Astrocyte (in vitro differentiated cells and primary cell): ENCODE measurements at places on chromosomes 13 and 19. TPM values are rescaled to one million over a fixed set of nuclear protein-coding genes. Genes with fewer than 3 reads are reported as not detected.

DNA sequence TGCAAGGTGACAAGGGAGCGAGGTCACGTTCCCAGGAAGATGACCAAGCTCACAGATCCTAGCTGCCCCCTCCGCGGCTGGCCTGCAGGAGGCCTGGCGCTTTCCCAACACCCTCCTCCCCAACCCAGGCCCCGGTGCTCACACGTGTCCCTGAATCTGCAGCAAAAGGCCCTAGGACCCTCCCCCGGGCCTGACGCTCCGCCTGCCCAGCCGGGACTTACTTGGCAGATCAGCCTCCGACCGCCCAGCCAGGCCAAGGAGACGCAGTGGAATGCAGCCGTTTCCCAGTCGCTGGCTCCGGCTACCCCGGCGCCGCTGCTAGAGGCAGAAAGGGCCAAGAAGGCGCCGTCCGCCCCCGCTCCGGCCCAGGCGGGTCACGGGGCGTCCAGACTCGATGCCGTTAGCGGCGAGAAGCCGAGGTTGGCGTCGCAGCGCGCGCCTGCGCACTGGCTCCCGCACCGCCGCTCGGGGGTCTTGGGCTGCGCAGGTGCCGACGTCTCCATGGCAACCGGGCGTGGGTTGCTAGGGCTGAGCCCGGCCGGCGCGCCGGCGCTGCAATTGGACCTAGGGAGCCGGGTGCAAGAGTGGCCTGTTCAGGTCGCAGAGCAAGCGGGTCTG lies at the start of gene PNMA8A:
Gene PNMA8A (minus strand): TSS at position 448 of the 618 bp plus-strand sequence. CDS start 528 bp downstream, outside the sequence.
- H3K27me3 ChIP-seq: no peaks in the 10 kb centered on the region
- peaks cover 29% of the 10 kb centered on the region for H3K4me1 ChIP-seq
- H3K27ac ChIP-seq: no peak within 1 kb of the TSS
- no peaks in the 10 kb centered on the region for H3K36me3 ChIP-seq
- DNase-seq: peak; percentile 71
- H3K4me3 ChIP-seq: peak within 1 kb of the TSS; percentile 55

GRCh38 chr13:95385798-95386197 lies 84.5 kb upstream of the ABCC4 start:
- H3K27ac ChIP-seq: no peak overlapping the region
- no peaks in the 10 kb centered on the region for H3K4me1 ChIP-seq
- peaks cover 3% of the 10 kb centered on the region for H3K27me3 ChIP-seq
- H3K4me3 ChIP-seq: no peak overlapping the region
- no peak for DNase-seq
- no peaks in the 10 kb centered on the region for H3K36me3 ChIP-seq

GRCh38 chr13:80164462-80164861 lies 176.5 kb downstream of the SPRY2 start:
- H3K27me3 ChIP-seq: no peaks in the 10 kb centered on the region
- H3K27ac ChIP-seq: no peak overlapping the region
- no peak overlapping the region for H3K4me3 ChIP-seq
- DNase-seq: peak; percentile 36

The PCP2 gene
- not detected in 2 replicates for total RNA-seq

The PLK5 gene
- total RNA-seq: 0.09 TPM in 1 of 2 replicates, not detected in the other

The PCDH20 gene
- 0.14 and 0.16 TPM in 2 replicates for total RNA-seq

DNA sequence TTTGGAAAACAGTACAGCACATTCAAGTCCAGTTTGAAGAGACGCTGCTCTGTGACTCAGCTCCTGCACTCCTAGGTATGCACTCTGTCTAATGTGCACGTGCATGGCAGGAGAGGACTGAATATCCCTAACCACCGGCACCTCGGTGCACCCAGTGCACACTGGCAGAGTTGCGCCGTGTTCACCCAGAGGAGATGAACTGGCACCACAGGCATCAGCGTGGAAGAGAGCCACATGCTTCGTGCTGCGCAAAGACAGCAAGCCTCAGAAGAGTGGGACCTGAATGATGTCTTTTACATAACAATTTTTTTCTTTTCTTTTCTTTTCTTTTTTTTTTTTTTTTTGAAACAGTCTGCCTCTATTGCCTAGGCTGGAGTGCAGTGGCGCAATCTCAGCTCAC lies 122.3 kb downstream of the DPF1 start:
- no peak overlapping the region for H3K27ac ChIP-seq
- peaks cover 5% of the 10 kb centered on the region for H3K4me1 ChIP-seq
- H3K4me3 ChIP-seq: no peak overlapping the region
- H3K36me3 ChIP-seq: peaks cover 29% of the 10 kb centered on the region
- DNase-seq: no peak

DNA sequence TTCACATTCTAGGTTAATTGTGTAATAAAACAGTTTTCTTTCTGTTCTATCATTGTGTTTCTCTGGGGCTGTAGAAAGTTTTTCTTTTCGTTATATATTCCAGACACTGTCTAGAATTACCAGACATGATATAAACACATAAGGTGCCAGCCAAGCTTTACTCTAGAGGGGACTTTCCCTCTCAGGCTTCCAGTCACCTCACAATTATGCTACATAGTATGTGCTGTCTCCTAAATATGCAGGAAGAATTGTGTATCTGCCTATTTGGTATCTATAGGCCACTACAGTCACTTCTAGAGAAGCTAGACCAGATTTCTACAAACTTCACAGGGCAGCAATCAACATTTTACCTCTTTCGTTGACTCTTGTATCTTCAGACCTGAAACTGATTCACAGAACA lies 14.6 kb downstream of the ZNF257 start:
- no peaks in the 10 kb centered on the region for H3K36me3 ChIP-seq
- H3K4me3 ChIP-seq: no peak overlapping the region
- no peaks in the 10 kb centered on the region for H3K4me1 ChIP-seq
- no peaks in the 10 kb centered on the region for H3K27me3 ChIP-seq
- no peak overlapping the region for H3K27ac ChIP-seq
- DNase-seq: no peak

DNA sequence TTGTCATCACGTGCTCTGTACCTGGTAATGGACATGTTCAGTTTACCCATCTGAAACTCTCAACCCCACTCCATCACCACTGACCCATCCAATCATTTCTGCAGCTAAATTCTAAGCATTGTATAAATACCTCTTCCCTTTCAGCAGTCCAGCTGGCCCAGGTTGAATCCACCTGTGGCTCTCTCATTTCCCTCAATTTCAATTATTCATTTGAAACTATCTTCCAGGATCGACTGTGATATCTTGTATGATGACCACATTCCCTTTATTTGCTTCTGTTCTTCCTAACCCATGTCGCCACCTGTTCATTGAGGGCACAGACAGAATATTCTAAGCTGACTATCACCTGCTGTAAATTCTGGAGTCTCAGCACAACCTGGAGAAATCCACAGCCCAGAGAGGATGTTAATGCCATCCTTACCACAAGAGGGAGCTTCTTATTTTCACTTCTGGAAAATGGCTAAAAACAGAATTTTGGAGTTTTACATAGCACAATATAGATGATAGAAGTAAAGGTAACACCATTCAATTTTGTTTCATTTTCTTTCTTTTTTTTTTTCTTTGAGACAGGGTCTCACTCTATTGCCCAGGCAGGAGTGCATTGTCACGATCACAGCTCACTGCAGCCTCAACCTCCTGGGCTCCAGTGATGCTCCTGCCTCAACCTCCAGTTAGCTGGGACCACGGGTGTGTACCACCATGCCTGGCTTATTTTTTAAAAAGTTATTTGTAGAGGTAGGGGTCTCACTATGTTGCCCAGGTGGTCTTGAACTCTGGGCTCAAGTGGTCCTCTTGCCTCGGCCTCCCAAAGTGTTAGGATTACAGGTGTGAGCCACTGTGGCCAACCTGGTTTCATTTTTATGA lies 38.6 kb downstream of the ZNF823 start:
- no peaks in the 10 kb centered on the region for H3K36me3 ChIP-seq
- H3K4me3 ChIP-seq: no peak overlapping the region
- H3K4me1 ChIP-seq: no peaks in the 10 kb centered on the region

The VRK3 gene
- total RNA-seq: 32.6 and 33.0 TPM in 2 replicates

GRCh38 chr19:55619286-55619685 lies 5.1 kb downstream of the ZNF784 start:
- DNase-seq: no peak
- H3K36me3 ChIP-seq: no peaks in the 10 kb centered on the region
- no peak overlapping the region for H3K27ac ChIP-seq
- H3K27me3 ChIP-seq: no peaks in the 10 kb centered on the region

The CYP4F22 gene
- total RNA-seq: not detected in 2 replicates

- no peaks in the 10 kb centered on the region for H3K27me3 ChIP-seq
- H3K36me3 ChIP-seq: no peaks in the 10 kb centered on the region
- H3K4me1 ChIP-seq: peaks cover 17% of the 10 kb centered on the region
- peak; percentile 34 for DNase-seq
- H3K4me3 ChIP-seq: peak overlapping the region; percentile 74
- peak overlapping the region; percentile 81 for H3K27ac ChIP-seq
Observed at GRCh38 chr13:31201341-31202031, 1.7 kb downstream of the B3GLCT start.

GRCh38 chr13:59710996-59711701 lies 452.6 kb downstream of the DIAPH3 start:
- H3K27ac ChIP-seq: no peak overlapping the region
- no peaks in the 10 kb centered on the region for H3K27me3 ChIP-seq

- no peaks in the 10 kb centered on the region for H3K36me3 ChIP-seq
- DNase-seq: no peak
- H3K27ac ChIP-seq: no peak overlapping the region
- H3K4me1 ChIP-seq: peaks cover 11% of the 10 kb centered on the region
- no peaks in the 10 kb centered on the region for H3K27me3 ChIP-seq
Observed at GRCh38 chr13:72121466-72121865, 254.5 kb upstream of the DACH1 start.

- no peaks in the 10 kb centered on the region for H3K27me3 ChIP-seq
- H3K36me3 ChIP-seq: no peaks in the 10 kb centered on the region
- no peak overlapping the region for H3K27ac ChIP-seq
- no peak overlapping the region for H3K4me3 ChIP-seq
- DNase-seq: peak; percentile 67
Observed at GRCh38 chr13:25806264-25806974, 245.4 kb downstream of the SHISA2 start.

The DOHH gene
- total RNA-seq: 14.5 and 16.2 TPM in 2 replicates

DNA sequence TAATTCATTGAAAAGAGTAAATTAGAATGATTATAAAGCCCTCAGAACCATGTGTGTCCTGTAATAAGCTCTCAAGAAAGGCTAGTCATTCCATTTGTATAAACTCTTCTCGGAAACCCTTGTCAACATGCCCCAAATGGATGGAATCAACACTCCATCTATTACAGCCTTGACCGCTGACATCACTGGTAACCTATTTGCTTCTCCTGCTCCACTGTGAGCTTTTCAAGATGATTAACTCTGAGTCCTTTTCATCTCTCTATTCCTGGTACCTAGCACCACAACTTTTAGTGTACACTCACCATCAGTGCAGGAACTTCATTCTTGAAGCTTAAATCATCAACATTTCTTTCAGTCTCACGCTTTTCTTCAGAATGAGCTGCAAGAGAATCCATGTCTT lies 612.0 kb downstream of the DCT start:
- no peak overlapping the region for H3K27ac ChIP-seq
- H3K36me3 ChIP-seq: no peaks in the 10 kb centered on the region
- H3K27me3 ChIP-seq: no peaks in the 10 kb centered on the region
- DNase-seq: peak; percentile 66
- no peak overlapping the region for H3K4me3 ChIP-seq
- peaks cover 4% of the 10 kb centered on the region for H3K4me1 ChIP-seq

The LGALS4 gene
- 0.32 TPM in 1 of 2 replicates, not detected in the other for total RNA-seq

DNA sequence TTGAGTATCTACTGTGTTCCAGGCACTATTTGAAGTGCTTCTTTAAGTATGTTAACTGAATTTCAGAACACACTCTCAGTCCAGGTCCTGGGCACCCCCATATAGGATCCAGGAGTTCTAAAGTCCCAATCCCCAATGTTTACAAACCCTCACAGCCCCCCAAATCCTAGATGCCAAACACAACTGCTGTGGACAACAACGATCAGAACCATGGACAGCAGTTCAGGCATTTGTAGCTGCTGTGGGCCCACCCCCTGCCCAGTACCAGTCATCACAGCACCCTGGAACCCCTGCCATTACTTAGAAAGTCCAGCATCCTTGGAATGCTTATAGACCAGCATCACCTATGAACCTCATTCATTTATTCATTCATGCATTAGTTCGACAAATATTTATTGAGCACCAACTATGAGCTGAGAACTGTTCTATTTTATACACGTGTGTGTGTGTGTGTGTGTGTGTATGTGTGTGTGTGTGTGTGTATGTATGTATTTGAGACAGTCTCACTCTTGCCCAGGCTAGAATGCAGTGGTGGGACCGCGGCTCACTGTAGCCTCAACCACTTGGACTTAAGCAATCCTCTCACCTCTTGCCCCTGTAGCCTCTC lies 19.3 kb upstream of the SDHAF1 start:
- DNase-seq: peak; percentile 16
- H3K4me3 ChIP-seq: no peak overlapping the region
- H3K27ac ChIP-seq: no peak overlapping the region

GRCh38 chr13:114146173-114146572 lies 13.8 kb upstream of the RASA3 start:
- H3K4me1 ChIP-seq: no peaks in the 10 kb centered on the region
- no peak overlapping the region for H3K4me3 ChIP-seq
- peaks cover 9% of the 10 kb centered on the region for H3K27me3 ChIP-seq
- H3K27ac ChIP-seq: no peak overlapping the region
- DNase-seq: no peak
- H3K36me3 ChIP-seq: no peaks in the 10 kb centered on the region

DNA sequence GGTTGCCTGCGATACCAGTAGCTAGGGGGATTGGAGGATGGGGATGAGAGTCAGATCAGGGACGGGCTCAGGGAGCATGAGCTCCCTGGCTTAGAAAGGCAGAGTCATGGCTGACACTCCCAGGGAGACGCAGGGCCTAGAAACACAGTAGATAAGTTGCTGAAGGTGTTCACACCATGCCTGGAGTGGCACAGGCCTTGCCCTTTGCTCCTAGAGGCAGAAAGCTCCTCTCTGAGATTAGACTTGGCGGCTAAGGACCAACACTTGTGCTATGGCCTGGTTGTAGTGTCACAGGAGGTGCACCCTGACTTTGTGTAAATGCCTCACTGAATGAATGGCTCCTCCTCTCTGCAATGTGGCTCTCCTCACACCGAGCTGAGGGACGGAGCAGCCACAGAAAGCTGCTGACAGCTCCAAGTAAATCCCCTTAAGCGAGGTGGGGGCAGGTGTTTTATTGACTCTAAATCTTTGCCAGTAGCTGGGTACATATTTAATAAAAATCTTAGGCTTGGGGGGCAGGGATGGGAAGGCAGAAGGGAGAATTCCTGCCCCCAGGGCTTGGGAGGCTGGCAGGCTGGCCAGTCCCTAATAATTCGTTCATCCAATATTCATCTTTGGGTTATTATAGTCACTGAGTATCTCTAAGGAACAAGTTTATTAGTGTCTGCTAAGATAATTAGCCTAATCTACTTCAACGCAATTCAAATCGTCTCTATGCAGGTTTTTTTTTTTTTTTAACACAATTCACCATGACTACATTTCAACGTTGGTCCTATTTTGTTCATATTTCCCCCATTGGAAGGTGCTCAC lies 54.9 kb downstream of the SIAH3 start:
- no peak overlapping the region for H3K27ac ChIP-seq
- peaks cover 2% of the 10 kb centered on the region for H3K27me3 ChIP-seq
- no peaks in the 10 kb centered on the region for H3K36me3 ChIP-seq
- no peak for DNase-seq

- no peaks in the 10 kb centered on the region for H3K36me3 ChIP-seq
- peaks cover 4% of the 10 kb centered on the region for H3K27me3 ChIP-seq
- H3K4me3 ChIP-seq: no peak overlapping the region
- H3K27ac ChIP-seq: no peak overlapping the region
- no peaks in the 10 kb centered on the region for H3K4me1 ChIP-seq
Observed at GRCh38 chr19:54388802-54389139, 24.0 kb upstream of the LAIR1 start.
